SJCRH30 (cell line): ENCODE measurements at places on chromosomes 2 and 18.
A peak's percentile ranks its signal among the peaks of the same experiment; 100 is the strongest.

GRCh38 chr2:239401881-239402233 is 1.0 kb upstream of the HDAC4 start:
- DNase-seq, result no peak

GRCh38 chr2:74632209-74632938 is 15.8 kb downstream of the M1AP start:
- DNase-seq, result no peak

DNA sequence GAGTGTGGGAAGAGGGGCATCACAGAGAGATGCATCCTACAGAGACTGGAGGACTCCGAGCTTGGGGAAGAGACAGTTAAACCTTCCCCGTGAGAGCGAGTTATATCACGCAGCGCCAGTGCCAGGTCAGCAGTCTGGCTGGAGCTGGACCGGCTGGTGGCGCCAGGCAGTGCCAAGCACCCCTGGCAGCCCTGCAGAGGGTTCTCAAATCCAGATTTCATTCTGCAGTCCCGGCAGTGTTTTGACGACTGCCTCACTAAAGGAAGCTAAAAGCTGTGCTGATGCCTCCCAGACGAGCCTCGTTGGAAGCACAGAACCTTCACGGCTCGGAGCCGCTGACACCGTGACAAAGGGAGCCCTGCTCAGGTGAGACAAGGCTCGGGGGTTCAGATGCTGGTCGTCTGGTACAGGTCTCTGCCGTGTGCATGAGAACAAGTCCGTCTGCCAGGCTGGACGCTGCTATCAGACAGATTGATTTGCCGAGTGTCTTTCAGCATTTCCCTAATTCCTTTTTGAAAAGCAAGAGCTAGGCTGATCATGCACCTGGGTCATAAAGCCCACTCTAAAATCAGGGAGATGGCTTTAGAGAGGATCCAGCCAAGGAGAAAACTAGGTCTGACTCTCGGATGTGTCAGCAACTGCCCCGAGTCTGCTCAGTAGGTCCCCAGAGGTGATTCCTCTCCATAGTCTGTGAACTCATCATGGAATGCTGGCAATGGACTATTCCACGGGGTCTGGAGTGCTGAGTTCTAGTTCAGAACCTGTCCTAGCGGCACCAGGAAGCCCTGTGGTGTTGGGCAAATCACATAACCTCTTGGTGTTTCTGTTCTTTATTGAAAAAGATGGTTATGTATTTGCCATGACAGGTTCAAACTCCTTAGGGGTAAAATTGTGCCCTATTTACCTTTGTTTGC is 240.6 kb downstream of the SOX11 start:
- no peak for DNase-seq

DNA sequence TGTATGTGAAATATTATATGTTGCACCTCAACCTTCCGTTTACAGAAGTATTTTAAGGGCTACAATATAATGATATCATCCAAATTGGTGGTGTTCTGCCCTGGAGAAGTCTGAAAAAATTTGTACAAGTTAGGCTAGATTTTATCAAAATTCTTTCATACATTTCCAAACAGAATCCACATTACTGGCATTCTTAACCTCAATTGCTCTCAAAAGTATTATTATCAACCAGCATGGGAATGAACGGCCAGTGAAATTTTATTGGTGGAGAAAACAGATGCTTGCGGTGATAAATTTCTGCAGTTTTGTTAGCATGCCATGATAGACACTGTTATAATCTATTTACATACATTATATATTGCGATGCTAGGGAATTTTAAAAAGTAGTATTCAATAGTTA is 88.3 kb upstream of the TFPI start:
- no peak for DNase-seq

- no peak for DNase-seq
These were observed 192.6 kb downstream of the SH3RF3 start for GRCh38 chr2:109321570-109321969.

- DNase-seq, result no peak
These were observed 132.6 kb upstream of the ZNF236 start for GRCh38 chr18:76689646-76690264.

DNA sequence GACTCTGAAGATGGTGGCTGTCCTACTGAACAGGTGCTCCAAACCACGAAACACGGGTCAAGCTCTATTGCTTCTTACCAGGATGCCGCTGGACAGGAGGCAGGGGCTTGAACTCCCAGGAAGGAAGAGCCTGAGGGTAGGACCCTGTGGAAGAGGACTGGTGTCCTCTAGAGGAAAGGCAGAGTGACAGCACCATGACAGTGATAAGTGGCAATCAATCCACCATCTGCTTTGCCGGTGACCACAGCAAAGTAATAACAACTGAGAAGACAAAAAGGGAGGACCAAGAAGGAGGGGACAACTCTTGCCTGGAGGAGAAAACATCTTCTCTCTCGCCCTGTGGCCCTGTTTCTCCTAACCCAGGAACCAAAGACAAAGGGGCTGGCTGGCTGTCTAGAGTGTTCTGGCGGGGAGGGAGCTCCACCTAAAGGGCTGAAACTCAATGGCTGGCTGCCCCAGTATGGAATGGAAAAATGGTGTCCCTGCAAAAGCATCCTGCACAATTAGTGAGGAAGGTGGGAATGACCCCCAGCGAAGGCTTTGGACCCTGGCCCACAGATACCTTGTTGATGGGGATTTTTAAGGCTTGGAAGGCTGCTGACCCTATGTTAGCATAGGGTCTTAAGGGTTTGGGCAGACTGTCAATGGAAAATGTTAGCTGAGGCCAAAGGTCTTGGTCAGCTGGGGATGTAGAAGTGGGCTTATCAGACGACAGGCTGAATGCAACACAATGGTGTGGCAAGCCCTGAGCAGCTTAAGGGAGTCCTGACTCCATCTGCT is 35.4 kb downstream of the PROC start:
- DNase-seq, result no peak

DNA sequence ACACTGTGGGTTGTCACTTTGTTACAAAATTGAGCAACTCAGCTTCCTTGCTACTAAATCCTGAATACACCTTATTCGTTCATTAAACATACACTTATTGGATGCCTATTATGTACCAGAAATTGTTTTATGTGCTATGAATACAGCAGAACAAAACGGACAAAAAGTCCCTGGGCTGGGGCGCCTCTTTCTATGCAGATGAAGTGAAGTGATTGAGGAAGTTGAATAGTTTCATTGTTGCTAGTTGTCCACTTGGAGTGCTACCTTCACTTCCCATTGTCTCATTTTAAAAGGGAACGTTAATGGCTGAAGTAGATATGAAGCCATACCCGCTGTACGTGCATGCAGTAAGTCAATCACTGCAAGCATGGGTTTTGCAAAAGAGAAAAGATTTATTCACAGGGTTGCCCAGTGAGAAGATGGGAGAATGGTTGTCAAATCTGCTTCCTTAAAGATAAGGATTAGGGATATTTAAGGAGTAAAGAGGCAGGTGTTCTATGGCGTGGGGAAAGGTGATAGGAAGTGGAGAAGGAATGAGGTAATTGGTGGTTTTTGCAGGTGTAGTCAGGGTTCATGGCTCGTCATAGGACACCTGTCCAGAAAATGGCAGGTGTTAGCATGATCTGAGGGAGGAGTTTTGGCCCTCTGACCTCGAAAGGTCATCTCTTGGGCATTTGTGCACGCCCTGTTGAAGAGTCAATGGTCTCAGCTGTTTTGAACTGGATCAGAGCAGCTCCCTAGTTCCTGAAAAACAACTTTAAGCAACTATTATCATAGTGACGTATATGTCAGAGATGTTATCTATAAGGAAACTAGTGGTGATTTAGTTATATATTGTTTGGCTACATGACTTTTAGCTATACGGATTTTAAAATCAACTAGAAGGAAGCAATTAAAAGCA is 23.5 kb downstream of the TRPM8 start:
- no peak for DNase-seq

DNA sequence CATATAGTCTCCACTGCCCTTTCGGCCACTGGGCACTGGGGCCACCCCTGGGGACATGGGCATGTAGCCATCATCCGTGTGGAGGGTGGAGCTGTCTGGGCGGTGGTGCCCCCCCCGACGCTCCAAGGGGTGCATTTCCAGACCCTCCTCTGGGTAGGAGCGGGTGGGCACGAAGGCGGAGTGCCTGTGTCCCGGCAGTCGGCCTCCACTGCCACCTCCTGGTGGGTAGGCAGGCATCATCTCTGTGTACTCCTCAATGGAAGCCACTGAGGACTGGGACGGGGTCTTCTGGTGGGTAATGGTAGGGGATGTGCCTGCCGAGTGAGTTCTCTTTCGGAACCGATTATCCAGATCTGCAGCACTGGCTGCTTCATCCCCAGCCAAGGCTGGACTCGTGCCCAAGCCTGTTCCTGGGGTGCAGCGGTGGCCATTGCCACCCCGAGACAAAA is 2.8 kb downstream of the IRS1 start:
- DNase-seq, result no peak

DNA sequence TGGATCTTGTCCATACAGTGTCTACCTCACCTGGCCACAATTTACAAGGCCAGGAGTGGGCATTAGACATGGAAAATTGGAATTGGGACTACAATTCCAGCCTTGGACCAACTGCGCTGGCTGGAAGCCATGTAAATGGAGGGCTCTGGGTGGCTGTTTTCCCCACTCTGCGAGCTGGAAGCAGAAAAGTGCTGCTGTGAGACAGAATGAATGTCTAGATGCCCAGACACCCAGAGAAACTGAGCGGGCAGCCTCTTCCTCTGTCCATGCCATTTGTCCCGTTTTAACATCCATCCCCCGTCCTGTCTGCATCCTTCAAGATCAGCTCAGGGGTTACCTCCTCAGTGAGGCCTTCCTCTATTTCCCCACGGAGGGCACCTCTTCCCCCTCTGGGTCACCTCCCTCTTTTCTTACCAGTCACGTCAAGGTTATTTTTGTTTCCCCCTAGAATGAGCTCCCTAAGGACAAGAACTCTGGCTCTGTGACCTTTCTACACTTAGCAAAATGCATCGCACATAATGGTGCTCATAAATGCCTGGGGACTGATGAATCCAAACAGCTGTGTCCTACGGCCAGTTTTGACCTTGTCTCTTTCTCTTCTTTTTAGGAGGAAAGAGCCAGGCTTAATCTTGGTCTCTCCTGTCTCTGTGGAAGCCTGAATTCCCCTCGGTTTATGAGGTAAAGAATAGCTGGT is 41.2 kb downstream of the MCFD2 start:
- DNase-seq, result peak; percentile 77

DNA sequence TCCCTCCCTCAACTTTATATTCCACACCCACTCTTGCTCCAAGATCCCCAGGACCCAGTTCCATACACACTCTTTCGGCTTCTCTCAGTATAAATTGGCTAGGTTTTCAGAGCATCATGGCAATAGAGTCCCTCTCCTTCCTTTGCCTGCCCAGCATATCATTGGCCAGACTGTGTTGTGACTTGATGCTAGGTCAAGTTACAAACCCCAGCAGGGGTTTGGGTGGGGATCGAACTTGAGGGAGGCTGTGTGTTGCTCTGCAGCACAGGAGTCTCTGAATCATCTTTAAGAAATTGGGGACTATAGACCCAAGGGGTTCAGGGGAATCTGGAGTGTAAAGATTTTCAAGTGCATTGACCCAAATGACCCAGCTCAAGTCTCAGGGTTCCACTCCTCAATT is 477.5 kb upstream of the MEIS1 start:
- DNase-seq, result no peak

DNA sequence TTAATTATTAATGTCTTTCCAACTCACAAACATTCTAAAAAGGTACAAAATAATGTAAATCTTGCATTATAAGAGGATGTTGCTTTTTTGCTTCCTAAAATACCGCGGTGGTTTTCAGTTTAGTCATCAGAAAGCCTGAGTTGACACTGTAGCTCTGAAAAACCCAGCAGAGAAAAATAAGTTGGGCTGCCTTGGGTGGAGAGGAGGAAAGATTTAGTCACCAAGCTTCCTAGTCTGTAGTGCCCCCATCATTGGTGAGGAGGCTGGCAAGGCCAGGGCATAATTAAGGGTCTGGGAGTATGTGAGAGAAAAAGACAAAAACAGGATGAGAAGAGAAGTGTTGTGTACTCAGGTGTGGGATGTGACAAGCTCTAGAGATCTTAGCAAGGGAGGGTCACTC is 5.7 kb downstream of the PTPRM start:
- no peak for DNase-seq

- no peak for DNase-seq
These were observed 14.5 kb upstream of the DARS1 start for GRCh38 chr2:135999899-136000298.

GRCh38 chr2:70733646-70734180 is 34.3 kb downstream of the ADD2 start:
- no peak for DNase-seq

GRCh38 chr2:66682476-66682875 is 247.6 kb downstream of the MEIS1 start:
- DNase-seq, result no peak

GRCh38 chr2:129296806-129297205 is 682.7 kb upstream of the RAB6C start:
- DNase-seq, result no peak

GRCh38 chr18:48575301-48575657 is 36.4 kb downstream of the CTIF start:
- DNase-seq, result no peak

- no peak for DNase-seq
These were observed 241.9 kb downstream of the BCL11A start for GRCh38 chr2:60311524-60311923.

GRCh38 chr2:234556848-234557573 is 60.1 kb upstream of the ARL4C start:
- DNase-seq, result no peak

DNA sequence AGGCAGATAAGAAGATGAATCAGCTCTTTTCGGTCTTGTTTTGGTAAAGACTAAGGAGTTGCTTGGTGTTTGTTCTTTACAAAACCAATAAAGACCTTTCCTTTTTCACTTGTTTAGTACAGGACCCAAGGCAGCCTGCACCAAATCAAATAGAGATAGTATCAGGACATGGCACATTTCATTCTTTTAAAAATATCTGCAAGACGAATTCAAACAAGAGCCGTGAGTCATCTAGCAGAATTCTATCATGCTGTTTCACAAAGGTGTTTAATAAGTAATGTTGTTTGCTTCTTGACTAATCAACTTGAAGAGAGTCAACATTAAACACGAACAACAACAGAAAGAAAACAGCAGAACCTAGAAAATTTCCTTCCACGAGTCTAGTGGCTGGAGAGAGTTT is 102.8 kb upstream of the TTN start:
- no peak for DNase-seq

- DNase-seq, result peak; percentile 7
These were observed 18.0 kb upstream of the DAPL1 start for GRCh38 chr2:158777077-158777476.

- DNase-seq, result no peak
These were observed 144.7 kb upstream of the CREB1 start for GRCh38 chr2:207385076-207385475.

GRCh38 chr2:194700116-194700515 is 956.9 kb upstream of the SLC39A10 start:
- no peak for DNase-seq

DNA sequence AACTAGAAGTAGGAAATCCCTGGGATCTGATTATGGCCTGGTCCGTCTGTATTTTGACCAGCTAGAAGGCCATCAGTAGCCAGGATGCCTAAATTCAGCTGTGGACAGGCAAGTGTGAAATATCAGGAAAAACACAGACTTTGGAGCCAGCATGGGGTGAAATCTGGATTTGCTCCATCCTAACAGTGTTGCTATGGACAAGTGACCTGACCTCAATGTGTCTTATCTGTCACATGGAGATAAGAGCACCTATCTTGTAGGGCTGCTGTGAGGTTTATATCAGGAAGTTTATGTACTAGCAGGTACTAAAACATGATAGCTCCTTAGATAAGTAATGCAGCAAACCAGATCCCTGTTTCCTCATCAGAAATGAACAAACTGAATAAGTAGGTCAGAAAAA is 460.4 kb downstream of the STK39 start:
- no peak for DNase-seq

- no peak for DNase-seq
These were observed 54.2 kb upstream of the SEMA4C start for GRCh38 chr2:96923810-96924774.

- peak; percentile 10 for DNase-seq
These were observed 121.0 kb upstream of the ACVR1C start for GRCh38 chr2:157749684-157750083.
